Ascending aorta (tissue), 2 donors: ENCODE measurements at places on chromosomes 3 and 15. TPM values are rescaled to one million over a fixed set of nuclear protein-coding genes. Genes with fewer than 3 reads are reported as not detected.

DNA sequence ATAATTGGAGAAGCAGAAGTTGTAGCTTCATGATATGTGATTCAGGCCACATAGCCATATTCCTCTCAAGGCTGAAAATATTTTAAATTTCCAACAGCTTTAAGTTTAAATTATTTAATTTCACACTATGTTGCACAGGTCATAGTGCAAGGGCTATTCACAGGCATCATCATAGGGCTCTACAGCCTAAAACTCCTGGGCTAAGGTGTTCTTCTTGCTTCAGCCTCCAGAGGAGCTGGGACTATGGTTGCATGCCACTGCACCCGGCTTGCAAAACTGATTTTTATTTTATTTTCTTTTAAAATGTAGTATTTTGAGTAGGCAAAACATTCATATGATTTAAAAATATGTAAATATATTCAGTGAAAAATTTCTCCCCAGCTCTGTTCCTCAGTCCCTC is 6.0 kb upstream of the CEP97 start:
- no peak overlapping the region for H3K27ac ChIP-seq
- no peak for DNase-seq
- H3K4me3 ChIP-seq = no peak overlapping the region
- H3K27me3 ChIP-seq = no peaks in the 10 kb centered on the region

DNA sequence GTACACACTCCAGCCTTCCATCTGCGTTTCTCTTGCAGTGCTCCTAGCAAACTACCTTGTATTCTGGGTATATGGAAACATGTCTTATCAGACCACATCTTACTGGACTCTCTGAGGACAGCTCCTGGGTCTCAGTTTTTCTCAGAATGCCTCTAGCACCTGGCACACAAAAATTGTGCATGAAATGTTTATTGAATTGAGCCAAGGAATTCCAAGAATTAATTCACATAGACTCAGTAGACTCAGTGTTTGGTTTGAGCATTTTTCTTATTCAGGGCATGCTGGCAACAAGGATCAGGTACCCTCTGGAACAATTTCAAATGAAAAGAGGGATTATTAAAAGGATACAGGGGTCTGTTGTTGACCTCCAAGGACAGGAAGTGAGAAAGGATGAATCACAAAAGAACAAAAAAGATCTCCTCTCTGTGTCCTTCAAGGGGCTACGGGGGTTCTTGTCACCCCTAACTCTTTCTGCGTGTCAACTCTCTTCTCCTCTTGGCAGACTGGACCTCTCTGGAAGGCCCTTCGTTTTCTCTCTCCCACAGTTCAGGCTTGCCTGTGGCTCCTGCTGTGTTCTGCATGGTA is 270.0 kb upstream of the HES1 start:
- no peaks in the 10 kb centered on the region for H3K4me1 ChIP-seq
- no peaks in the 10 kb centered on the region for H3K36me3 ChIP-seq
- no peak overlapping the region for H3K4me3 ChIP-seq
- no peaks in the 10 kb centered on the region for H3K27me3 ChIP-seq

DNA sequence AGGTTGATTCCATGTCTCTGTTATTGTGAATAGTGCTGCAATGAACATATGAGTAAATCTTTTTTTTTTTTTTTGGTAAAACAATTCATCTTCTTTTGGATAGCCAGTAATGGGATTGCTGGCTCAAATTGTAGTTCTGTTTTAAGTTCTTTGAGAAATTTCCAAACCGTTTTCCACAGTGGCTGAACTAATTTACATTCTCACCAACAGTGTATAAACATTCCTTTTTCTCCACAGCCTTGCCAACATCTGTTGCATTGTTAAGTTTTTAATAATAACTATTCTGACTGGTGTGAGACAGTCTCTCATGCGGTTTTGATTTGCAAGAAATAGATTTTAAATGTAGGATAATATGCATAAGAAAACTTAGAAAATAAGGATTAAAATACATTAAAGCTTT is 279.0 kb upstream of the EPHA3 start:
- no peak overlapping the region for H3K27ac ChIP-seq
- H3K27me3 ChIP-seq = no peaks in the 10 kb centered on the region
- H3K4me1 ChIP-seq = no peaks in the 10 kb centered on the region
- H3K36me3 ChIP-seq = no peaks in the 10 kb centered on the region
- H3K4me3 ChIP-seq = no peak overlapping the region

DNA sequence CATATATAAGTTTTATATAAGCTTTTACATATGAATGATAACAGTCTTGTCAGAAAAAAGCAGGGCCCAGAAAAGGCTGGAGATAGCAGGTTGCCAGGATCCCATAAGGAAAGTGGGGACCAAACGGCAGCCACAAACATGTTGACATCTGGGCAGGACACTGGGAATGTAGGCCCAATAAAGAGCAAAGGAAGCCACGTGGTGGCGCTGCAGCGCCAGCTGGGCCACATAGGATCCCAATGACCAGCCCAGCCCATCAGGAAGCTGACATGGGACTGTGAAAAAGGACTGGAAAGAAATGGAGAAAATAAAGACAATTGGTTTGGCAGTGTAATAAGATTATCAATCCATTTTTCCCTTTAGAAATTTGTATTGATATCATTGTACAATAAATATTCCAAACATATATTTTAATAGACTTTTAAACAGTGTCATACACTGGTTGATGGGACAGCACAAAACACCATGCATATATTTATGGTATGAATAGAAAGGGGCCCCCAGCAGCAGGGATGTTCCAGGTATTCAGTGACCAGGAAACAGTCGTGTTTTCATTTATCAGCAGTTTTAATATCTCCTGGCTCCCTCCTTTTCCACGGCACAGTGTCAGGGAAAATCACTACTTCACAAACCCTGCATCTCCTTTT is 89.0 kb upstream of the STRIT1 start:
- no peak overlapping the region for H3K27ac ChIP-seq
- no peaks in the 10 kb centered on the region for H3K27me3 ChIP-seq
- no peaks in the 10 kb centered on the region for H3K36me3 ChIP-seq
- H3K4me1 ChIP-seq = no peaks in the 10 kb centered on the region

GRCh38 chr3:177692304-177692975 is 495.2 kb upstream of the TBL1XR1 start:
- no peak overlapping the region for H3K4me3 ChIP-seq
- H3K27me3 ChIP-seq = no peaks in the 10 kb centered on the region
- H3K27ac ChIP-seq = no peak overlapping the region
- H3K36me3 ChIP-seq = no peaks in the 10 kb centered on the region

DNA sequence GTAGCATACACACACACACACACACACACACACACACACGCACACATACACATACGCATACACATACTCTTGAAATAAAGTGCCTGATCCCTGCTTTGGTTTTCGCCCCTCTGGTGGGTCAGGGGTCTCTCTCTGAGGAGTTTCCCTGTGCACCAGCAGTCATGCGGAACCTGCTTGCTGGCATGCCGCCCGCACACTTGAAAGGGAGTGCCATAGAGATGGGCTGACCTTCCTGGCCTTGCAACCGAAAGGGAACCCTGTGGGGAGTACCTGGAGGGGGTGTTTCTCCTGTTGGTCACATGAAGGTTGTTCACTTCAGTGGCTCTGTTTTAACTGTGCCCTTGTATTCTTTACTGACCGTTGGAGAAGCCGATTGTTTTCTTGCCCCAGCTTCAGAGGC is 752.3 kb downstream of the NR2F2 start:
- DNase-seq = no peak
- H3K27ac ChIP-seq = no peak overlapping the region
- H3K36me3 ChIP-seq = no peaks in the 10 kb centered on the region
- H3K4me3 ChIP-seq = no peak overlapping the region
- no peaks in the 10 kb centered on the region for H3K4me1 ChIP-seq
- H3K27me3 ChIP-seq = no peaks in the 10 kb centered on the region

DNA sequence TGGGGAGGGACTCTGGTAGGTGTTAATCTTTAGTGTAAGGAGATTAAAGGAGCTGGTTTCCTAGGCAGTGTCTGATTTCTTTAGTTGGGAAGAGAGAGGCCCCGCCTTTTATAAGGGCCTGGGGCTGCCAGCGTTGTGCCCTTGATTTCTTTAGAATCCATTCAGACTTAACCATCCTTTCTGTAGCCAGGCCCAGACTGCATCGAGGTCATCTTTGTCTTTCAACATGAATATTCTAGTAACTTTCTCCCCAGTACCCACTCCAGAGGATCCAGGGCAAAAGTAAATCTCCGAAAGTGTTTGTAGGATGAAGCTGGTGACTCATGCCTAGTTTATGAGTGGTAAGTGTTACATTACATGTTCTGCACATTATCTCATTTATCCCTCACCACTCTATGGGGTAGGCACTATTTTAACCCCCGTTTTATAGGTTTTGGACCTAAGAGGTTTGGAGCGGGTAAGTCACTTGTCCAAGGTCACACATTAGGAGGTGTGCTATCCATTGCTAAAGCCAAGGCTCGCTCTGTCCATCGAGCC is 11.8 kb upstream of the USP3 start:
- H3K27ac ChIP-seq = no peak overlapping the region
- H3K4me1 ChIP-seq = no peaks in the 10 kb centered on the region
- no peak for DNase-seq
- no peaks in the 10 kb centered on the region for H3K27me3 ChIP-seq

ADGRG7 gene
- not detected for total RNA-seq

ARHGAP11A gene
- not detected for total RNA-seq
